NCI-H2227 treated with DMSO at 0.1 percent for 48 hours (cell line): ENCODE measurements at places on chromosomes 5 and 9.

GRCh38 chr9:130340011-130340410 is 74.5 kb downstream of the HMCN2 start:
- no peak for DNase-seq

GRCh38 chr9:95107976-95108375 is 209.5 kb downstream of the FANCC start:
- no peak for DNase-seq

DNA sequence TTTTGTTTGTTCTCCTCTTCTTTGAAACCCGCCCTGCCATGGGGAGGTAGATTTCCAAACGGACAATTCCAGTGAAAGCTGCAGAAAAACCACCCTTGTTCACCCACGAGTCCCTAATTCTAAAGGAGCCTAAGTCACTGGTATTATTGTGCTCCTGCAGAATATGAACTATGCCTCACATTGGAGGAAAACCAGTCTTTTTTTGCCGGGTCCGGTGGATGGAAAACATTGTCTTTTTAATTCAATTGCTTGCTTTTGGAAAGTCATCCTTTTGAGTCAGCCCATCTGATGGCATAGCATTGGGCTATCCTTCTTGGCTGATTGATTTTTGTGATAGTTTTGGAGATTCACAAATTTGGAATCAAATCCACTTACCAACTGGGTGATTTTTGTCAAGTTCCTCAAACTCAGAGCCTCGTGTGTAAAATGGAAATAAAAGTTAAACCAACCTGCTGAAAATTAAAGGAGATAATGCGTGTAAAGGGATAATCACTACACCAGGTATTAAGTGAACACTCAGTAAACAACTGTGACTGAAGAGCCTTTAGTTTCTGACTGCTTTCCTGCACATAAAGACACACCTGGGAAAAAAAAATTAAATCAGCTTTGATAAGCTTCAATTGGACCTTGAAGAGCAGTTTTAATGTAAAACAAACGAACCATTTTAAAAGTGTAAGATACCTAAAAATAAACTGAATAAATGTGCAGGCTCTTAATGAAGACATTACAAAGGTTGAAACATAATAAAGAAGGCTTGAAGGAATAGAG is 780 bp upstream of the CCNJL start:
- DNase-seq, result no peak

DNA sequence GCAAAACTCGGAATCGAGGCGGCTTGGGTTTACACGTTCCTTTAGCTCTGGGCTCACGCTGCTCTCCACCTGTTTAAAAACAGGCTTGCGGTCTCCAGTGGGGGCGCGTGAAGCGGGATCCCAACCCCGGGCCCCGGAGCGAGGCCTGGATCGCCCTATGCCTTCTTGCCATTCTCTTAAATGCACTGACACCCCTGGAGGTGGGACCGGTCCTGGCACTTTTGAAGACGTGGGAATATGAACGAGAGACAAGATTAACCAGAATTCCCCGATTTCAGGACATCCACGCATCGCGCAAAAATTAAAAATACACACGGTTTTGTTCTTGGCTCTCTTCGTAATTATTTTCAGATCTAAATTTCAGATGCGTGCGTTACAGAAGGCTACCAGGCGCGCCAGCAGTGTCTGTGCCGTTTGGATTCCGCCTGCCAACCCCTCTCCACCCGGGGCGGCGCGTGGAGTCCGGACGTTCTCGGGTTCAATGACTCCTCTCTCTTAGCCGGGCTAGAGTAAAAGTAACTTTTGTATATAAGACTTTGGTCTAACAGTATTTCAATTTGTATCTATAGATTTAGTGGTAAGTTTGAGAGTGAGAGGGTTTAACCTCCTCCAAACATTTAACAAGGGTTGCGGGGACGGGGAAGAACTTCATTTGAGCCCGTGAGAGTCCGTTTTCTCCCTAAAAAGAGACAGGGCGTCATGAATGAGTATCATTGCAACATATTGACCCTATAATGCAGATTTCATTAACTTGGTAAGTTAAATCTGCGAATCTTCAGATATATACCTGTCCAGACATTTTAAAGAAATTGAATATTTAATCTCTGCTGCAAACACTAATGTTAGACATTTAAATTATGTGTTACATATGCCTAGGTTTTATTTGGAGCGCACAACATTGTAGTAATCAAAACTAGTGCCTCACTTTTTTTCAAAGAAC is 3.8 kb downstream of the FOXD1 start:
- no peak for DNase-seq

GRCh38 chr5:58752104-58752503 is 169.2 kb downstream of the RAB3C start:
- no peak for DNase-seq

DNA sequence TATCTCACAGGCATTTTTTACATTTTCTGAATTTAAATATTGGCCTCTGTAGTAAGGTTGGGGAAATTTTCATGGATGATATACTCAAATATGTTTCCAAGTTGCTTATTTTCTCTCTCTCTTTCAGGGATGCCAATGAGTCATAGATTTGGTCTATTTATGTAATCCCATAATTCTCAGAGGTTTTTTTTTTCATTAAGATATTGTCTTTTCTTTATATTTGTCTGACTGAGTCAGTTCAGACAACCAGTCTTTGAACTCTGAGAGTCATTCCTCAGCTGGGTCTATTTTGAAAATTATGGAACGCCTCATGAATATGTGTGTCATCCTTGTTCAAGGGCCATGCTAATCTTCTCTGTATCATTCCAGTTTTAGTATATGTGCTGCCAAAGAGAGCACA is 223.2 kb downstream of the PCSK1 start:
- DNase-seq, result no peak

GRCh38 chr9:4422495-4422894 is 67.8 kb upstream of the SLC1A1 start:
- DNase-seq, result no peak

DNA sequence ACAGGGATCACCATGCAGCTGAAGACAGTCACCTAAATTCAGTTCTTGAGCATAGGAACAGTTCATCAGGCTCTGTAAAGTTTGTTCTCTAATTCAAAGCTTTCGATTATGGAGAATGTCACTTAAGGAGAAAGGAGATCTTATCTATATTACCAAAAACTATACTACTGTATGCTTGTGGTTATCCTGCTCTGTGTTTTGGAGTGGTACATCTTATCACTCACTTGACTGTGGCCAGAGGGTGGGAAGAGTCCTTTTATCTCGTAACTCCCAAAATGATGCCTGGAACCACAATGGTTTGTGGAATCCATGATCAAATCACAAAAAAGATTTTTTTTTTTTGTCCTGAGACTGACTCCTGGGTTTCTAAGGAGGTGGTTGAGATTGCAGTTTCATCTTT is 230.7 kb downstream of the COMMD10 start:
- no peak for DNase-seq
